AG08396 (cell line): ENCODE measurements at places on chromosomes 2 and 18.

DNA sequence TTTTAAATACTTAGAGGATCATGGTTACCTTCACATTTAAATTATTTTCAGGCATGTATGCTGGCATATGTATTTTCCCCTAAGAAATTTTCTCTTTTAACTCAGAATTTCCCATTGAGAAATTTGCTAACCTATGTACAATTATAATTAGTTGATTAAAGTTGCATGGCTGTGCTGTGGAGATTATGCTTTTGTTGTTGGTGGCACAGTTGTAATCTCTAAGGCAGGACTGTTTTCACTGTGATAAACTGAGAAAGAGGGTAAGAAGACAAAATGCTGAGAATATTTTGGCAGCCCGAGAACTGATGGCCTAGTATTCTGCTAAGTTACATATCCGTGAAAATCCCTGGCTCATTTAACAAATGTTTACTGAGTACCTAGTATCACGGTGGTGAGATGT is 1.4 kb downstream of the VRK2 start:
- DNase-seq, result no peak

- DNase-seq, result no peak
These were observed 92.3 kb downstream of the CLIP4 start for GRCh38 chr2:29207352-29208148.

DNA sequence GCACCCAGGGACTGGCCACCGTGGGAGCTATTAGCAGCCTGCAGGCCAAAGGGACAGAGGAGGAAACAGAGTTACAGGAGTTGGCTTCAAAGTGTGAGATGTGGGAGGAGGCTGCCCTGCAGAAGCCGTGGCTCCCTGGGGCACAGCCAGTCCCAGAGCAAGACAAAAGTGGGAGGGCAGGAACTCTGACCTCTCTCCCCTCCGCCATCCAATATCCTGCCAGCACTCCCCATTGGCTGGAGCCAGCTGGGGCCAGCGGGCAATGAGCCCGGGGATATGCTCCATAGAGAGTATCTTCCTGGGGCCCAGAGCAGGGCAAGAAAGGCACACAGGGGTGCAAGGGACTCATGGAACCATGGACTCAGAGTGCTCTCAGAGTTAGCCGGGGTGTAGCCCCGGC is 143.1 kb downstream of the INHBB start:
- no peak for DNase-seq

- no peak for DNase-seq
These were observed 35.9 kb upstream of the MCFD2 start for GRCh38 chr2:46951290-46952064.

DNA sequence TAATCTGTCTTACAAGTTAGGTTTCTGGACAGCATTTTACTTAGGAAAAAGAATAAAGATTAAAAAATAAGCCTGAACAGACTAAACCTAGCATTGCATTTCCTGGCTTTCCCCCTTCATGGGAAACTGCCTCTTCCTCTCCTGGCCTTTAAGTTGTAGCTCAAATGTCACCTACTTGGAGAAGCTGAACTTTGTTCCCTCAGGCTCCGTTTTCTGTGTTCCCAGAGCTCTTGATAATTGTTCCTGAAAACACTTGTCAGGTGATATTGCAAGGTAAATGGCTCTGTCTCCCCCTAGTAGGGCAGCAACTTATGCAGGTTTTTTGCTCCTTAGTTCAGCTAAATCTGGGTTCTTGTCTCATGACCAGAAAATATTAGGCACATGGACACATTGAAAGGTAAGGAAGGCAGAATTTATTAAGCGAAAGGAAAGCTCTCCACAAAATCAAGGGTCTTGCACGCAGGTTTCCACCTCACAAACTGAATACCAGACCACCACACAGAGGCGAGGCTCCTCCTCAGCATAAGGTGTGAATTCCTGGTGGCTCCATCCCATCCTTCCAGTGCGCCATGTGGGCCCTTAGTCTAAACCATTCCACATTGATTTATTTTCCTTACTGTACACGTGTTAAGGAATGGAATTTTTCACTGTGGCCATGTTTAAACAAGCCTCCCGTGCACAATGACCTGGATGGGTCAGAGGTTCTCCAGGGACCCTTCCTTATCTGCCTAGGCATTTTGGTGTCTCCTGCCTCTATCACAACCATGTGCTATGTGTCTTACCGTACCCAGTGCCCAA is 229.3 kb downstream of the HNMT start:
- DNase-seq, result no peak

- DNase-seq, result no peak
These were observed 85.4 kb downstream of the MBD5 start for GRCh38 chr2:148106331-148106730.

- DNase-seq, result no peak
These were observed 99.5 kb upstream of the MAP3K20 start for GRCh38 chr2:172976116-172976515.
